NCI-H1048 (cell line): ENCODE measurements at places on chromosomes 16 and 17.

DNA sequence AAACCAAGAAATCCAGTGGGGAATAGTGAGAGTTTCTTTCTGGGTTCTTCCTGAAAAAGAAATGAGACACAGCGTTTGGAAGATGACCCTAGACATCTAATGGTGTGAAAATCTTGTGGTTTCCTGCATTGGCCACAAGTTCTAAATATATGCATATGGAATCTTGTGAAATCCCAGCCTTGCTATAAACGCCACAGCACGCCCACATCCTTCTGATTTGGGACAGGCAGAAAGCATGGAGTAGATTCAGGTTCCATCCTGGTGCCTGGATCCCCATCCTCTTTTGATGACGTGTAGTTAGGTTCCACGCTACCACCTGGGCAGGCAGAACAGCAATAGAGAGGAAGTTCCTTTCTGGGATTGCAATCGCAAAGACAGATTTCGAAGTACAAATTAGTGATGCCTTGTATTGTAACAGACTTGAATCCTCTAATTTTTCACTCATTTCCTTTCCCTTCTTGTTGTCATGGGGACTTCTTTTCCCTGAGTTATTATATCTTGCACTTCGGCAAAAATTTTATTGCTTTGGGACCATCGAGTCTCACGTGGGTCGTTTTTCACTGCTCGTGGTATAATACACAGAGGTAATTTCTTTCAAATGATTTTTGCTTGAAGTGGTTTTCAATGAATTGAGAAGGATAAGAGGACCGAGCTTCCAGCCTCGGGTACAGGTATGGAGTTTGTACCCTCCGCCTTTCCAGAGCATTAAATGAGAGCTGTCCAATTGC lies 37.6 kb downstream of the HS3ST4 start:
- DNase-seq, result no peak

GRCh38 chr16:52076801-52077201 lies 470.1 kb downstream of the TOX3 start:
- DNase-seq, result no peak

GRCh38 chr17:38565853-38566665 lies 39.7 kb downstream of the SRCIN1 start:
- no peak for DNase-seq

DNA sequence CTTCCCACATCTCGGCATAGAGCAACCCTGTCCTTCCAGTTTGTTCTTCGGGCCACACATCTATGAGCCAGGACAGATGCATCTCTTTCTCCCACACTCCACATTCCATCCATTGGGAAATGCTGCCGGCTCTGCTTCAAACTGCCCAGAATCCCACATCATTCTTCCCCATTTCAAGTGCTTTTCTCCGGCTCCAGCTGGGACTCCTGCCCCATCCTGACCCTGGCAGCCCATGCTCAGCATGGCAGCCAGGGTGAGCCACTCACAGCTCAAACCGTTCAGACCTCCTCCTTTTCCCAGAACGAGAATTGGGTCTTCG lies 132.8 kb upstream of the SDK2 start:
- no peak for DNase-seq

DNA sequence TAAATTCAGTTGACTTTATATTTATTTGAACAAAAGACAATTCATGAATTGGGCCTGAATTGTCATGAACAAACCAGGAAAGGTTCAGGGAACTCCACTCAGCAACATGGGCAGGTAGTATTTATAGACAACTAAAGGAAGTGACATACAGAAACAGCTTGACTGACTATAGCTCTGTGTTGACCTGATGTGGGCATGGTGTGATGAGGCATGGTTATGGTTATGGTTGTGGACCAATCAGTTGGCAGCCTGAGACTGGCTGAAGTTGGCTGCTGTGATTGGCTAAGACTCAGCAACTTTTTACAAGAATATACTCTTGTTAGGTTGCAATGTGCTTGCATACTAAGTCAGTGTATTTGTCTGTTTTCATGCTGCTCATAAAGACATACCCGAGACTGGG lies 108.4 kb downstream of the HS3ST3B1 start:
- DNase-seq, result no peak

DNA sequence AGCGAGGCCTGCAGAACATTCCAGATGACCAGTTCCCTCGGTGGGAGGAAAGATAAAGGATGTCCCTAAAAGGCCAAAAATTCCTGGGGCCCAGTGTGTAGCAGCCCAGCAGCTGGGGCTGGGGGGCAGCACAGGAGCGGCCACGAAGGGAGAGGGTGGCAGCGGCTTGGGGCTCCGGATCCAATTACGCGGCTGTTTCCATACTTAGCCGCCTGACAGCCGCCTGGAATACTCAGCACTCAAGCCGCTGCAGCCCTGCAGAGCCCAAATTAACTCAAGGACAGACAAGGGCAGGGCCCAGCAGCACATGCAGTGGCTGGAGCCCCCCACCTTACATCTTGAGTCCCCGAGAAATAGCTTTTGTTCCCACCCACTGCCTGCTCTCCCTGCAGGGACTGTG lies 1.3 kb downstream of the SRL start:
- no peak for DNase-seq

DNA sequence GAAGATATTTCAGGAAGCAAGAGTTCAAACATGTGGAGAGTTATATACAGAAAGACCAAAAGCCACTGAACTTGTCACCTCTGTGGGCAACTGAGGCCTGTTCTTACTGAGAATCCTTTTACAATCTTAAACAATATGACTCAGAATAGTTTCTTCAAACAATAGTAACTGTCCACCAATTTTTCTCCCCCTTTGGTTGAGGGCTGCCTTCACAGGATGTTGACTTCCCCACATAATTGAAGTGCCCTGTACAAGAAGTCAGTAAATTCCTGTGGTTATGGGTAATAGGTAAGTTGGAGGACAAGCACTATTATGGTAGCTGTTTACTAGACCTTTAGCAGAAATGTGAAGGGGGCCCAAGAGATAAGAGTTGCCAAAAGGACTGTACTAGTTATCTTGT lies 215.8 kb downstream of the CDH8 start:
- DNase-seq, result no peak

DNA sequence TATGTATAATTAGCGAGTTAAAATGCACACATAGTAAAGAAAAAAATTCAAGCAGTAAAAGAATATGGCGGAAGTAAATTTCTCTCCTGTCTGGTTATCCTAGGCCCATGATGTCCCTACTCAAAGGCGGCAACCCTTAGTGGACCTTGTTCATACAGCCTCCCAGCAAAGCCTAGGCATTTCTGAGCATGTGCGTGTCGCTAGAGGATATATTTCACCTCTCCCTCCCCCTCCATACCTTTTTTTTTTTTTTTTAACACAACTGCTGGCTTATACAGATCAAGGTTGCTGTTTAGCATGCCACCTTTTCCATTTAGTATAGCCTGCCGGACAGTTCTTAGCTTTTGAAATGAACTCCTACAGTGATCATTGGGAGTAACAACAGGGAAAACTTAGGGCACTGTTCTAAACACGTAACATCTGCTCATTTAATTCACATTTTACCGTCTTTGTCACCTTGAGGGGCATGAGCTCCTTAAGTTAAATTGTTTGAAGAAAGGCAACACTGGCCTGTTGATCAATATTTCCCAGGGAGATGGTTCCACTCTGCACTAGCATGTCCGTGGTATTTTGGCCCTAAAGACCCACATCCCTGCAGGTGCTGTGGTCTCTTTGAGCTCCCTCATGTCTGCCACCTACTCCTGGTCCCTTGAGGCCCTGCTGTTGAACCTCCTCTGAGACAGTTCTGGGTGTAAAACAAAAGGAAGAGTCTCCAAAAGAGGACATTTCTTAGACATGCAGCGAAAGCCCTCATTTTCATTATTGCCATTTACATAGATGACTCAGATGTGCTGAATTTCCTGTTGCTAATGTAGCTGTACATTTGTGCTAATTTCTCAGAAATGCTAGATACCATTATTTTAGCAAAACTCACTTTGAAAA lies 4.1 kb upstream of the TNFRSF13B start:
- no peak for DNase-seq

GRCh38 chr17:7893187-7893880 lies 4.7 kb downstream of the CHD3 start:
- DNase-seq, result no peak

DNA sequence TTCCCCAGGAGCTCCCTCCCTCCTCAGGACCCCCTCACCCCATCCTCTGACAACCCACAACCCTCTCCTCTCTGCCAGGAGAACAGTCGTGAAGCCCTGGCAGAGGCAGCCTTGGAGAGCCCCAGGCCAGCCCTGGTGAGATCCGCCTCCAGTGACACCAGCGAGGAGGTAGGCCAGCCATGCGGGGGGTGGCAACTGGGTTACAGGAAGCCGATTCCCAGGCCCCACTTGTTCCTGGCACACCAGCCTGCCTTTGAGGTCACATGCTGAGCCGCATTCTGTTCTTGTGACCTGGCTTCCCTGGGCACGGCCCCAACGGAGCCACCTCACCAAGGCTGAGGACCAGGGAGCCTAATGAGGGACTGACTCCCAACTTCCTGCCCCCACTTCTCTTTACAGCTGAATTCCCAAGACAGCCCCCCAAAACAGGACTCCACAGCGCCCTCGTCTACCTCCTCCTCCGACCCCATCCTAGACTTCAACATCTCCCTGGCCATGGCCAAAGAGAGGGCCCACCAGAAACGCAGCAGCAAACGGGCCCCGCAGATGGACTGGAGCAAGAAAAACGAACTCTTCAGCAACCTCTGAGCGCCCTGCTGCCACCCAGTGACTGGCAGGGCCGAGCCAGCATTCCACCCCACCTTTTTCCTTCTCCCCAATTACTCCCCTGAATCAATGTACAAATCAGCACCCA lies 7.9 kb downstream of the NAT9 start:
- DNase-seq, result no peak

- DNase-seq, result no peak
These were observed 128.3 kb upstream of the MYOCD start for GRCh38 chr17:12537436-12537835.

- DNase-seq, result no peak
These were observed 4.7 kb upstream of the P2RX1 start for GRCh38 chr17:3921006-3921405.

DNA sequence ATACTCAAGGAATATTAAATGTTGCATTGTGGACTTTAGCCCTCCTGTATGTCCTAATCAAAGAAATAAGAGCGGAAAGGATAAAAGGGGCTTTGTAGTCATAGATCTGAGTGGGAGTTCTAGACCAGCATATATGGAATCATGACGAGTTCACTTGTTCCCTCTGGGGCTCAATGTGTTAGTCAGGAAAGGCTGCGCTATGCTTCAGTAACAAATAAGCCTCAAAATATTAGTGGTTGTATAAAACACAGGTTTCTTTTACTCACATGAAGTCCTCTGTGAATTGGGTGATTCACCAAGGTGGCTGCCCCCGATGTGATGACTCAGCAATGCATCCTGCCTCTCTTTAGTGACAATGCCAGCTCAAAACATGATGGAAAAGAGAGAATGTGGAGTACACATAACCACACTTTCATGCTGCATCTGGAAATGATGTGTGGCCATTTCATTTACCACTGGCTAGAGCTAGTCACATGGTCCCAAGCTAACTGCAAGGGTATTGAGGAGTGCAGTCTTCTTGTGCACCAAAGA lies 63.3 kb upstream of the IRX5 start:
- no peak for DNase-seq

DNA sequence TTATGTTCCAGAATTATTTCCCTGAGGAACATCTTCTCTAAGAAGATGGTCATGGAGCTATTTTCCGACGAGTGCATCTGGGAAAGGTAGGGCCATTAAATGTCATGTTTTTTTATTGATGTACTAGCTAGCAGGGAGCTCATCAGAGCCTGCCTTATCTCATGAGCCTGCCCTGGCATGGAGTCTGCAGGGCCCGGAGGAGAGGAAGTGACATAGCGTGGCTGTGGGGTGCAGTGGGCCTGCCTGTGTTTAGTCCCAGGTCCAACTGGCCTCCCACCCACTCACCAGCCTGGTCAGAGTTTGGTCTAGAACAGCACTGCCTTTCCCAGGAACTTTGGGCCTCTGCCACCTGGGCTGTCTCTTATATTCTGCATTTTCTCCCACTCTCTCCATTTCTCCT lies 389.8 kb downstream of the SNX29 start:
- no peak for DNase-seq

DNA sequence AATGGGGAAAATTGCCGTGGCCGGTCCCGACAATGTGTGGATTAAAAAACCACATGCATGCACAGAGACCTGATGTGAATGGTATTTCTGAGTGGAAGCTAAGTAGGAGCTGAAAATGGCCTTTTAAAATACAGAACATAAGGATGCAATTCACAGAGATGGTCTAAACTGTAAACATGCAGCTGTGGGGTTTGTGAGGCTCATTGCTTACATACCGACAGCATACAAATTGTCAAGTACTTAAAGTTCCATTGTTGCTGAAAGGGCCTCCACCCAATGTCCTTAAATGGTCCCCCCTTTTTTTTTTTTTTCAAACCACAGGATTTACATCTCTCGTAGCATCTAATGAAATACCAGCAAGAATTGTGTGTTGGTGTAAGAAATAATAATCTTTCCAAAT lies 523.2 kb downstream of the MAF start:
- no peak for DNase-seq

- no peak for DNase-seq
These were observed 58.9 kb downstream of the NOS2 start for GRCh38 chr17:27741361-27741861.

DNA sequence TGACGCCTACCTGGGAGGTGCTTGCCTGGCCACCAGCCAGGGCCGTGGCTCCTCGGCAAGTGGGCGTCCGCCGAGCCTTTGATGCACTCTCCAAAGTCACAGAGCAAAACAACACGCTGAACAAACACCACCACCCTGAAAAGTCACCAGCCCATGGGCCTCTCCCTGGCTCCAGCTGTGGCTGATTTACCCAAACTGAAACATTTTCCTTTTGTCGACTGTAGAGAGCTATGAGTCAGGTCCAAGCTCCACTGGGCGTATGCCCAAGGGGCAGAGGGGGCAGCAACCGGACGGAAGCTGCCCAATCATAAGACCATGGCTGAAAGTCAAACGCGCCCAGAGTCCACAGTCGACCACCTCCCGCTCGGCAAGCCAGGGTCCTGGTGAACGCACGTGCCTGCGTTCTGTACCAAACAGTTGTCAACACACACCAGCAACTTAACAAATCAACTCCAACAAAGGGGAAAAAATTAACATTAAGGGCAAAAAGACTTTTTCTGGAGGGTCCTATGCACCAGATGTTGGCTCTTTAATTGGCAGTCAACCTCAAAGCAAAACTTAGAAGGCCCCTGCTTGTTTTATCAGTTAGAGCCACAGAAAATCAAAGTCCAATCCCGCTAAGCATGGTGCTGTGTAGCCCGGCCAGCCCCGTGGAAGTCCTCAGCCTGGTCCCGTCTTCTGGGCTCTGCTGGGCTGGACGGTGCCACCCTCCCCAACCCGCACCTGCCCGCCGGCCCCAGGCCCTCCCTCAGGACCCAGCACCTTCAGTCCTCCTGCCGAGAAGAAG lies 47.3 kb downstream of the TBC1D16 start:
- no peak for DNase-seq
